ENCODE measurements at places on chromosomes 4 and X.

DNA sequence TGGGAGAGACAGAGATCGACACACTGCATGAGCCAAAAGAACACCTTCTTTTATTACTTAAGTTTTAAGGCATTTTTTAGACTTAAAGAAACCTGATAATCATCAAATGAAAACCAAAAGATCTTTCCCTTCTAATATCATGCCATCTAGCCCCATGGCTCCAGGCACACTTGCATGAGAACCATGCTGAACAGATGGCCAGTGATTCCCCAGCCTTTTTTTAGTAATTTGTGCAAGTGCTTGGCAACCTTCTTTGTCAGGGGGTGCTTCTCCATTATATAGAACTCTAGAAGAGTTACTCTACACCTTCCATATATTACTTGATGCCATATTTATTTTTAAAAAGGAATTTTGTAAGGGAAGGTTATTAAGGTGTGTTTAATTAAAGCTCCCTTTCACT, 182.2 kb upstream of the TEX13C start:
- no peak for DNase-seq
- no peaks in the 10 kb centered on the region for H3K4me1 ChIP-seq
- H3K36me3 ChIP-seq: no peaks in the 10 kb centered on the region
- no peaks in the 10 kb centered on the region for H3K27me3 ChIP-seq
- no peak overlapping the region for H3K27ac ChIP-seq

DNA sequence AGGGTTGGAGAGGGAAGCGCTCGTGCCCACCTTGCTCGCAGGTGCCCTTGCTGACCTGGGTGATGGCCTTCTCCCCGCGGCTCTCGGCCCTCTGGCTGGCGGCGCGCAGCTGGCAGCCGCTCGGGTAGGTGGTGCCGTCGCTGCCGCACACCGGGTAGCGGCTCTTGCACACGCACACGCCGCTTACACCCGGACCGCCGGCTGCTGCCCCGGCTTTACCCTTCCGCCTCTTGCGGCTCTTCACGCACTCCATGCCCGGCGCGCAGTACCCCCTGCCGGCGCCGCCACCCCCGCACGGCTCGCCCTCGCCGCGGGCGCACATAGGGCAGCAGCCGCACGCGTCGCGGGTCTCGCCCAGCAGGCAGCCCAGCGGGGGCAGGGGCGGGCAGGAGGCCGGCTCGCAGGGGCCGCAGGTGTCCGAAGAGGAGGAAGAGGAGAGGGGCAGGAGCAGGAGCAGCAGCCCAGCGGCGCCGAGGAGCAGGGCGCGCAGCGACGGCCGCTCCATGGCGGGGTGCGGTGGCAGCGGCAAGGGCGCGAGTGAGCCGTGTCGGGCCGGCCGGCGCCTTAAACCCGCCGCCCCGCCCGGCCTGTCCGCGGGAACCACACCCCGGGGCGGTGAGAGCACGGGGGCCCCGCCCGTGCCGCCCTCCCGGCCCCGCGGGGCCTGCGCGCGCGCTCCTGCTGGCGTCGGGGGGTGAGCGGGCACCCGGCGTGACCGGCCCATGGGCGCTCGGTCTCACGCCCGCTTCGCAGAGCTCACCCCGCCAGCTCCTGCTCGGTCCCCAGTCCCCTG, at the start of gene IGFBP7:
TSS of gene IGFBP7 (minus strand) at position 539 of the 793 bp plus-strand sequence. CDS start at position 505, 34 bp downstream.
- H3K27me3 ChIP-seq: peaks cover 18% of the 10 kb centered on the region
- H3K27ac ChIP-seq: peak within 1 kb of the TSS; percentile 95
- no peaks in the 10 kb centered on the region for H3K36me3 ChIP-seq
- no peak for DNase-seq
- H3K4me1 ChIP-seq: peaks cover 47% of the 10 kb centered on the region

DNA sequence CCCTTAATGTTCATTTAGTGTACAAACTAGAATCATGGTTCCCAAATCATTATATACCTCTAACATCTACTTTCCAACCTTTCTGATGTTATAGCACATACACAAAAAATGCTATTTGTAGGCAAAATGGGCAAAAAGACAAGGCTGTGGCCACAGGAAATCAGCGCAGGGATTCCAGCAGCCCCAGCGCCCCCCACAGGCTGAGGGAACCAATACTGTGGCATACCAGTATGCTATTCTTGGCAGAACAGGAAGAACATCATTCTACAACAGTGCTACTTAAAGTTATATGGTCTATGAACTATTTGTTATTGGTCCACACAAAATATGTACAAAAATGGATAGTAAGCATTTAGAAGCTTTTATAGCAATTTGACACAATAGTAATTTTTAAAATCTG, 25.3 kb downstream of the STEEP1 start:
- no peak overlapping the region for H3K27ac ChIP-seq
- no peaks in the 10 kb centered on the region for H3K27me3 ChIP-seq
- DNase-seq: no peak
- H3K4me3 ChIP-seq: no peak overlapping the region
- H3K4me1 ChIP-seq: no peaks in the 10 kb centered on the region

- H3K36me3 ChIP-seq: no peaks in the 10 kb centered on the region
- peaks cover 3% of the 10 kb centered on the region for H3K27me3 ChIP-seq
- no peak overlapping the region for H3K4me3 ChIP-seq
- no peaks in the 10 kb centered on the region for H3K4me1 ChIP-seq
These were observed 81.7 kb upstream of the CHRDL1 start for GRCh38 chrX:110877326-110877725.

DNA sequence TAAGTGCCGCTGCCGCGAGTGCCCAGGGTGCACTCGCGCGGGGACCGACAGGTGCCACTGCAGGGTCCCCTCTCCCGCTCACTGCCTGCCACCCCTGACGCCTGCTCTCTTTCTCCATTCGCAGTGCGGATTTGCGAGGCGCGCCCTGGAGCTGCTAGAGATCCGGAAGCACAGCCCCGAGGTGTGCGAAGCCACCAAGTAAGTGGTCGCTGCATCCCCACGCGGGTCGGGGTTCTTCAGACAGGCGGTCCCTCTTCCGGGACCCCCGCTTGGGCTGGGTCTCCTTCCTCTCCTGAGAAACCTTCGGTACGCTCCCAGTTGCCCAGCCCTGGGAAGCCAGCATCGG, 547 bp downstream of the GUCY1A1 start:
- peak; percentile 35 for DNase-seq
- peak overlapping the region; percentile 99 for H3K27ac ChIP-seq
- H3K4me1 ChIP-seq: peaks cover 60% of the 10 kb centered on the region
- H3K36me3 ChIP-seq: no peaks in the 10 kb centered on the region

DNA sequence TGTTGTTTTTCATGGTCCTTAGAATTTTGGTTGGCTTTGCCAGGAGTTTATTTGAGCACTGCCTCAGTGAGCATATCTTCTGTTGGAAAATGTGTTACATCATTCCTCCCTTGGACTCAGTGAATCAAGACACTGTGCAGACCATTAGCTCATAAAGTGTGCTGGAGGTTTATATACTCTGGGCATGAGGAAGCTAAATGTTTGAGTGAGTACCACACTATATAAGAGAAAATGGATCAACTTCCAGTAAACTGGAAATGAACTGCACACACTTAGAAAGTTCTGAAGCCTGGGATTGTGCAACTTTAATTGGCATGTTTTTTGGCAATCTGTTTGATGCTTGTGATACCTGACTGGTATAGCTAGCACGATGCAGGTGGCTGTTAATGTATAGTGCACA, 75.9 kb downstream of the LIMCH1 start:
- H3K27me3 ChIP-seq: no peaks in the 10 kb centered on the region
- peaks cover 5% of the 10 kb centered on the region for H3K36me3 ChIP-seq
- peaks cover 47% of the 10 kb centered on the region for H3K4me1 ChIP-seq
- DNase-seq: no peak
- peak overlapping the region; percentile 96 for H3K27ac ChIP-seq

DNA sequence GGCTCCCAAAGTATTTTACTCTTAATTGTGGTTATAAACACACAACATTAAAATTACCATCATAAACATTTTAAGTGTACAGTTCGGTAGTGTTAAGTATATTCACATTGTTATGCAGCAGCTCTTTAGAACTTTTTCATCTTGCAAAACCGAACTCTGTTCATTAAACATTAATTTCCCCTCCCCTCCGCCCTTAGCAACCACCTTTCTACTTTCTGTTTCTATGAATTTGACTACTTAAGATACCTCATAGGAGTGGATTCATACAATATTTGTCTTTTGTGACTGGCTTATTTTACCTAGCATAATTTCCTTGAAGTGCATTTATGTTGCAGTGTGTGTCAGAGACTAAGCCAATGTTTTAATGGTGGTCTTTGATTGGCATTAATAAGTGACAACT, 32.6 kb downstream of the IL13RA1 start:
- H3K4me3 ChIP-seq: no peak overlapping the region
- no peak for DNase-seq
- H3K36me3 ChIP-seq: peaks cover 8% of the 10 kb centered on the region
- no peaks in the 10 kb centered on the region for H3K27me3 ChIP-seq
- peaks cover 8% of the 10 kb centered on the region for H3K4me1 ChIP-seq

All from mesothelial cell of epicardium (in vitro differentiated cells).